ENCODE measurements at places on chromosomes 7 and 10.

- peak overlapping the region; percentile 6 for H3K27ac ChIP-seq
- H3K36me3 ChIP-seq, result peaks cover under 1% of the 10 kb centered on the region
- H3K4me3 ChIP-seq, result no peak overlapping the region
- DNase-seq, result no peak
- H3K4me1 ChIP-seq, result peaks cover 64% of the 10 kb centered on the region
Observed at GRCh38 chr10:69224862-69225657, 4.9 kb downstream of the HKDC1 start.

- no peak overlapping the region for H3K4me3 ChIP-seq
- no peaks in the 10 kb centered on the region for H3K27me3 ChIP-seq
- no peak overlapping the region for H3K27ac ChIP-seq
- DNase-seq, result no peak
- H3K36me3 ChIP-seq, result no peaks in the 10 kb centered on the region
- no peaks in the 10 kb centered on the region for H3K4me1 ChIP-seq
Observed at GRCh38 chr10:1242975-1243374, 186.8 kb downstream of the WDR37 start.

- H3K4me3 ChIP-seq, result no peak overlapping the region
- H3K4me1 ChIP-seq, result no peaks in the 10 kb centered on the region
- H3K27ac ChIP-seq, result no peak overlapping the region
Observed at GRCh38 chr7:156043416-156044178, 231.3 kb upstream of the SHH start.

- H3K4me1 ChIP-seq, result peaks cover 12% of the 10 kb centered on the region
- H3K27me3 ChIP-seq, result no peaks in the 10 kb centered on the region
- no peaks in the 10 kb centered on the region for H3K36me3 ChIP-seq
- no peak for DNase-seq
- H3K4me3 ChIP-seq, result no peak overlapping the region
Observed at GRCh38 chr10:77555591-77556212, 81.9 kb downstream of the KCNMA1 start.

- no peak overlapping the region for H3K27ac ChIP-seq
- DNase-seq, result no peak
- H3K4me3 ChIP-seq, result no peak overlapping the region
- H3K36me3 ChIP-seq, result no peaks in the 10 kb centered on the region
- H3K27me3 ChIP-seq, result no peaks in the 10 kb centered on the region
Observed at GRCh38 chr7:71171476-71171875, 39.5 kb downstream of the GALNT17 start.

DNA sequence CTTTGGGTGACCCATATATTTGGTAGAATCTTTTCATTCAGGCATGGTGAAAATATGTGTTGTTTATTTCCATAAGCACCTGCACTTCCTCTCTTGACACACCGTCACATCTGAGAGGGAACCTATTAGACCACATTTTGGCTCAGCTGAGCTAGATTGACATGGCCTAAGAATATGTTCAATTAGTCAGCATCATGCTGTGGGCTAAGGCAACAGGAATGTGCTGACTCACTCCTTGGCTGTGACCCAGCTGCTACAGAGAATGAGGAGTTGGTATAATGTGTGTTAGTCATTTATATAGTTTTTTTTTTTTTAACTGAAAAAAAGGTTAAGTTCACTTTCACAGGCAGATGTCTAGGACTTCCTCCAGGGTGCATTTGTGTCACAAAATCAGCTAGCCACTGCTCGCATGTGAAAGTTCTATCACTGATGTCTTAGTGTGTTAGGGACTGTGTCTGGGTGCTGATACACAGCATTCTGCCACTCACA lies 180.6 kb downstream of the SEMA3E start:
- H3K4me3 ChIP-seq, result no peak overlapping the region
- peak; percentile 60 for DNase-seq

DNA sequence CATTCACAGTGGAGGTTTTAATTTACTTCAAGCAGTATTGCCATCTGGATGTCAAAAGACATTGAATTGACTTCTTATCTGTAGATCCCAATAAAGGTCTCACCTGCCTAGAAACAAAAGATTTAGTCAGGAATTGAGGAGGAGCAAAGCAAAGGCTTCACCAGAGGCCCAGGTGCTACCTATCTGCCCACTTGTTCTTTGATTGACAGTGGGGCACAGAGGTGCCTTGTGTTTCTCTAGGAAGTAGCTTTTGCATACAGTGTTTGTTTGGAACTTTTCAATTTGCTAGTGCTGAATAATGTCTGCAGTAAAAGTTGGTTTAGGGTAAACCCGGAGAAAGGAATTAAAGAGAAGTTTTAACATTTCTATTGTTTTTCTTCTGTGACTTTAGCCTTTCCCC lies 40.4 kb downstream of the AUTS2 start:
- no peaks in the 10 kb centered on the region for H3K27me3 ChIP-seq
- no peak overlapping the region for H3K4me3 ChIP-seq
- H3K4me1 ChIP-seq, result no peaks in the 10 kb centered on the region
- no peak overlapping the region for H3K27ac ChIP-seq
- DNase-seq, result no peak
